ENCODE measurements at places on chromosomes 3 and 15.

GRCh38 chr3:55963601-55964000, 476.5 kb upstream of the WNT5A start:
- no peak for DNase-seq

DNA sequence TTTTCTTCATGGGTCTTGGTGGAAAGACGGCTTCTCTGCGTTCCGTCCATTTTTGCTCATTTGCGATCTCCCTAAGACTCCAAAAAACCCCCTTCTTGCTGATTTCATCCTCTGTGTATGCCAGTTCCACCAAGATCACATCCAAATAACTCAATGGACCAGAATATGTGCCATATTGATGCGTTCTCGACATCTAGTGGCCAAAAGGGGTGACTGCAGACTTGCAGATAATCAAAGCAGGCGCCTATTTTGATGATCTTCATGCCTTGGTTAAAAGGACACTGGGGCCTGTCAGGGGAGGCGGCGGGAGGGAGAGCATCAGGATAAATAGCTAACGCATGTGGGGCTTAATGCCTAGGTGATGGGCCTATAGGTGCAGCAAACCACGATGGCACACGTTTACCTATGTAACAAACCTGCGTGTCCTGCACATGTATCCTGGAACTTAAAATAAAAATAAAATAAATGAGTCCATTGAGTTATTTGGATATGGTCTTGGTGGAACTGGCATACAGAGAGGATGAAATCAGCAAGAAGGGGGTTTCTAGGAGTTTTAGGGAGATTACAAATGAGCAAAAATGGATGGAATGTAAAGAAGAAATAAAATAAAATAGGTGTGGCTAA, 104.2 kb upstream of the RAD18 start:
- DNase-seq = no peak

DNA sequence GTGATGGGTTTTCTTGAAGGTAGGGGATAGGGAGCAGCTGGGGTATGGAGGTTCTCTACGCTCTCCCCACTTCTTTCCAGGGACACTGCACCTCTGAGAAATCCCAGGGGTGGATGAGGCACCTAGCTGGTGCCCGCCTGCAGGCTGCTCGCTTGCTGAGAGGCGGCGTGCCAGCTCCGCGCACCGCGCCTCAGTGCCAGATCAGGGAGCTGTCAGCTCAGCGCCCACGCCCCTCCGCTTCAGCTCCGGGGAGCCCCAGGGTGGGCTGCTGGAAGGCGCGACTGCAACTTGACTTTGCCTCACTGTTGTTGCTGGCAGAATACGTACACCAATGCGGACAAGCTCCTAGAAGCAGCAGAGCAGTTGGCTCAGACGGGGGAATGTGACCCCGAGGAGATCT, 345.7 kb upstream of the UMPS start:
- DNase-seq = no peak

DNA sequence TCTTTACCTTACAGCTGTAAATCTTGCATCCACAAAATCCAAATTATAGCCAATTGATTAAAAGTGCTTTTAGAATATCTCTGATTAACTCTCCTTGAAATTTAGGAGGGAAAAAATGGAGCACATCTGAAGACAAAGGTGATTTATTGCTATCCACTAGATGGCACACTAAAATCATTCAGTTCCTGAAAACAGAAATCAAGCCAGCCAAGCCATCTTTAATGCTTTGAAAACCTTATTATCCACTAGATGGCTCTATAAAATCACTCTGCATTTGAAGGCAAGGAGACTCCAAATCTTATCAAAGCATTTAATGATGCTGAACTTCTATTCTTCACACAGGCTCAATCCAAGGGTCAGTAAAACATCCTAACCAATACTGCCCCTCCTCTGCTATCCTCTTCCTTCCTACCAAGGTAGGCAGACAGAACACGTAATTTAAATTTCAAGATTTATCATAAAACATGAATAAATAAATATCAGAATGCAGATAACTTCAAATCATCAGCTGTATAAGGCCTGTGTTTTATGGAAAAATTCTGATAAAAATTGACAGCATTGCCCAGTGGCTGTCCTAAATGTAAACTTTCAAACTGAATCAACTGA, 48.4 kb downstream of the GOLIM4 start:
- DNase-seq = no peak

DNA sequence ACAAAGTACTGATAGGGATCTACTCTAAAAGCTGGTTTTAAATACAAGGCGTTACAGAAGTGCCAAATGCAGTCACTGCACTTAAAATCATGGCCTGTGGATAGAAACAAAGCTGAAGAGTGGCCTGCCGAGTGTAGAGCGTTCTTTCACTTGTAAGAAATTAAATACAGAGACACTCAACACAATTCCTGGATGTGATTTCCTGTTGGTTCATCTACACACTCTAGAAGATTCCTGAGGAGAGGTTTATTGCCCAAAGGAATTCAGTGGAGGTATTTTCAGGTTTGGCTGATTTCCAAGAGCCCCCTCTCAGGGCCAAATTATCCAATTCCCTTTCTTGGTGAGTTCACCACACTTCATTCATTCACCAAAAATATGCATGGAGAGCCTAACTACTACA, 200.3 kb upstream of the IL12A start:
- no peak for DNase-seq

DNA sequence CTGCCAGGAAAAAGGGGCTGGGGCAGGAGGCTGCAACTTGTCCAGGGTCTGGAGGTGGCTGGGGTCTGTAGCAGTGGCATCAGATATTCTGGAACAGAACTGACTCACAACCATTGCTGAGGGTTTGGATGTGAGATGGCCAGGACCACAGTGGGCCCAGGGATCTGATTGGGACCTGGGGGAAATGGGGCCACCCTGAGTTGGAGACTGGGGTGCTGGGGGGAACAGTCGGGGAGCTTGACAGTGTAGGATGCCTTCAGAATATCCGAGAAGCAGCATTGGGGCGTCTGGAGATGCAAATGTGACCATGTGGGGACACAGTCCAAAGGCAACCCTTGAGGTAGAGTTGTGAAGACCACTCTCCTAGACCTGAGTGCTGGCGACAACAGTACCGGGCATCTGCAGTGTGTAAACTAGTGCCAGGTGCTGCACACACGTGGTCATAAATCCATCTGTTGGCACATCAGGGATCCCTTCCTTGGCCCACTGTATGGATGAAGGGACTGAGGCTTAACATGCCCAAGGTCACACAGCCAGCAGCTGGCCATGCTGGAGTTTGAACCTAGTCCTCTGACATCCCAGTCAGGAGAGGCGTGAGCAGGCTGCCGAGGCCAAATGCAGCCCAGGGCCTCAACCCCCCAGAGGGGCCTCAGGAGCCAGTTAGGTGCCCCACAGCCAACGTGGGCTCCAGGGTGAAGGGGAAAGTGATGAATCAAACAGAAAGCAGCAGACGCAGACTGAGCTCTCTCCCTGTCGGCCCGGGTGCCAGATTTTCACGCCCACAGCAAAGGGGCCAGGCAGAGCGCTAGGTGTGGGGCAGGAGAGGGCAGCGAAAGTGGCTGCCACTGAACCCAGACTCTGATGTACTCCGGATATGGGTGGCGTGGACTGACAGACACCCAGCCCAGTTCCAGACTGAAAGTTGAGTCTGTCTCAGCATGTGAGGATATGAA, 18.8 kb downstream of the HEMK1 start:
- DNase-seq = no peak

- no peak for DNase-seq
Measured at GRCh38 chr3:4722103-4722502, 229.0 kb downstream of the ITPR1 start.

DNA sequence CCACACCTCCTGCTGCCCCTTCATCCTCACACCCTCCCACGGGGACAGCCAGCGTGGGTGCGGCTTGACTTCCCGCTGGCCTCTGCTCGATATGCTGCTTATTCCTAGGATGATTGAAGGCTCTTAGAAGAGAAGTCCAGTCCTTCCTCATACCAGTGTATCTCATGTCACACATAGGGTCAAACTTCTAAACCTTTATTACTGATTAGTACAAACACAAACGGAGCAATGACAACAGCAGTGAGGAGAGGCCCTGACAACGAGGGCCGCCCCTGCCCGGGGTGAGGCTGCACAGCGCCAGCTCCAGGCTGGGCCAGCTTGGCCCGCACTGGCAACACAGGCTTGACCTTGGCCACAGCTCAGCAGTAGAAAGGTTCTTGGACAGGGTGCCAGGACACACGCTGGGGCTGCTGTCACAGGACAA, 3.7 kb downstream of the CIB1 start:
- DNase-seq = no peak

GRCh38 chr15:68687136-68687735, 108.4 kb downstream of the CORO2B start:
- DNase-seq = no peak

DNA sequence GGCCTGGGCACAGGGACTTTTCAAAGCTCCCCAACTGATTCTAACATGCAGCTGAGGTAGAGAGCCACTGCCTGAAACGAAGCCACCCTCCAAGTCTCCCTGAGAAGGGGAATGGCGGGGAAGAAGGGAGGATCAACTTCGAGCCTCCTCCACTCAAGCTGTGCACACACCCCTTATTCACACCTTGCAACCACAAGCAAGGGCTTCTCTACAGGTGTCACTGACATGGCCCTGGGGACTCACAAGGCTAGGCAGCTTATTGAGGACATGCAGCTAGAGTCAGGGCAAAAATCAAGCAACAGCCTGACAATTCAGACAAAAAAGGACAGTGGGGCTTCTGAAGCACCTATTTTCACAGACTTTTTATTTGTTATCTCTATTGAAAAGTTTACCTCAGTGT, 85.2 kb downstream of the SNRK start:
- no peak for DNase-seq

DNA sequence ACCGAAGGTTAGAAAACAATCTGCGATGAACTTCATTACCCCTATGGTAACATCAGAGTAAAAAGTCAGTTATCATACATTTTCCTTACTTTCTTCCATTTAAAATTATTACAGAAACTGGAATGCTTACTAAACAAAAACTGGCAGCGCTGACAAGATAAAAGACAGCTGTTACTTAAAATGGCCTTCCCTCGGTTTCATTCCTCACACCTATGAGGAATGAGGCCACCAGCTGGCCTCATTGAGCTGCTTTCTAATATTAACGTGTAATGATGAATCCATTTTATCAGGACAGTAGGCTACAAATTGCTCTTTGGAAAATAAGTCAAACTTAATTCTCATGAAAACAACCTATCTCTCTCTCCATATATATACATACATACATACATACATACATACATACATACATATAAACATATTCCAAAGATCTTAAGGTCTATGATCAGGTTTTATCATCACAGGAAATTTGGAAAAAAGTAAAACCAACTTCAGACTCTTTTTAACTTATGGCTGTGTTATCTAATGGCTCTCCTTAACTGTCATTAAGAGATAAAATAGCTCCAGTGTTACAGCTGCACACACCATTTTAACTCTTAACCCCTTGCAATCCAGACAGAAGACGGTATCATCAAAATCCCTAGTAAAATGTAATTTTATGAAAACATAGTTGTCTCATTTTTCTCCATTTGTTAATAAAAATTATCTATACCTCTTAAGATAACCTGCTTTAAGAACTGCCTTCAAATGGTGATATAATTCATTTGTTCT, 5.2 kb downstream of the CCNL1 start:
- DNase-seq = no peak

GRCh38 chr3:122681284-122681973, 790 bp downstream of the PARP14 start:
- no peak for DNase-seq

DNA sequence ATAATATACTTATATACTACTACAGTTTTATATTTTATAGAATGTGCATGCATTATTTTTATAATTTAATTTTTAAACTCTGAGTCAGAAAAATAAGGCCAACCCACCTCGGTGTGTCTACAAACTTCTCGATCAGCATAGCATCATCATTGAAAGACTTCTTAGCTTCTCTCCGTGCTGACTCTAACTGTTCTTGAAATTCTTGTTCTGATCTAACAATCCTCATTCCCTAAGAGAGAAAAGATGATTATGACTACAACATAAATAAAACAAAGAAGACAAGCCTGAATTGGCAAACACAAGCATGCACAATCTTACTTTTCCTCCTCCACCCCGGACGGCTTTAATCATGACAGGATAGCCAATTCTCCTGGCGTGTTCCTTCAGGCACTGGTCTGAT, 28.4 kb downstream of the MCCC1 start:
- no peak for DNase-seq

DNA sequence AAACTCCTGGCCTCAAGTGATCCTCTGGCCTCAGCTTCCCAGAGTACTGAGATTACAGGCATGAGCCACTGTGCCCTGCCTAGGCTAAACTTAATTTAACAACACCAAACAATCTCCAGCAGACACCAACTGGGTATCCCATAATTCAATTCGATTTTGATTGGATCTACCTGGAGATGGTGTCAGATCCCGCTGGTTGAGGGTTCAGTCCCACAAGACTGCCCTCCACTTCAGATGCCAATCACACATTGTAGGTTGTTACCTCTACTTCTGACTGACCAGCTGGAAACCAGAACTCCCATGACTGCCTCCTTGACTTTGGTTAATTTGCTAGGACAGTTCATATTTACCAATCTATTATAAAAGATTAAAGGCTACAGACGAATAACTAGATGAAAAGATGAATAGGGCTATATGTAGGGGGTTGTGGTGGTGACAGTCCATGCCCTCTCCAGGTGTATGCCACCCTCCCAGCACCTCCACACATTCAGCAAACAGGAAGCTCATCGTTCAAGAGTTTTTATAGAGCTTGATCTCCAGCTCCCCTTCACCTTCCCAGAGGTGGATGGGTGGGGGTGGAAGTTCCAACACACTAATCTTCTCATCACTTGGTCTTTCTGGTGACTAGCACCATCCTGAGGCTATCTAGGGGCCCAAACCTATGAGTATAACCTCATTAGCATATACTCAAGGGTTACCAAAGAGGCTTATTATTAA, 9.3 kb downstream of the B2M start:
- DNase-seq = no peak

- DNase-seq = no peak
Measured at GRCh38 chr3:57658536-57658935, 34.3 kb downstream of the DENND6A start.

DNA sequence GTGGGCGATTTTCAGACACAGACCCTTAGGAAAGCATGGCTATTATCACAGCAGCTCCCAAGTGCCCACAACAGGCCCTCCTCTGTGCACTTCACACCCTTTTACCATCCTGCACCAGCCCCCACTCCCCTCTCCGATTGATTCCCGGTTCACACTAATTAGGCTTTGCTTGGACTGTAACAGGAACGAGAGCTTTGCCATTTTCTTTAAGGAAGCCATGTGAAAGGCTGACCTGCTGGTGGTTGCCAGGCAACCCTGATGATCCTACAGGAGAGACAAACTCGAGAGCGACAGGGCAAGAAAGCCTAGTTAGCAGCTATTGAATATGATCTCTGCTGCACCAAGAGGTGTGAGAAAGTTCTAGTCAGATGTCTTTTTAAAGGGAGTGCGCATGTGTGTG, 28.2 kb upstream of the DET1 start:
- no peak for DNase-seq

DNA sequence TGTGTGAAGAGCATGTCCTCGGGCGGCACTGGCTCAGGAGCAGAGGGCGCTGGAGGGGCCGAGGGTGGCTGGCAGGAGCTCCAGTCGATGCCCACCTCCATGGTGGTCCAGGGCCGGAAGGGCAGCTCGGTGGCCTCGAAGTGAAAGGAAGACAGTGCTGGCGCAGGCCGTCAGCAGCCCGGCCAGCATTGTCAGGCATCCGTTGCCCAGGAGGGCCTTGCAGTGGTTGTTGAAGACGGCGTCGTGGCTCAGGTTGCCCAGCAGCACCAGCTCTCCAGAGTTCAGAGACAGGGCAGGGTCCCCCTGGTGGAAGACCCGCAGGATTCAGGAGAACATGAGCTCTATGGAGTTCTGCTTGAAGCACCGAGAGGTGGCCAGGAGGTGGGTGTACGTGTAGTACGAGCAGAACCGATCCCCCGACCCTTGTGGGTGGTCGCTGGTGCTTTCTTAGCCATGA, 16.5 kb upstream of the SIAH2 start:
- DNase-seq = no peak

Data from NCI-H187 (cell line).